ENCODE measurements at places on chromosomes 4 and X.

DNA sequence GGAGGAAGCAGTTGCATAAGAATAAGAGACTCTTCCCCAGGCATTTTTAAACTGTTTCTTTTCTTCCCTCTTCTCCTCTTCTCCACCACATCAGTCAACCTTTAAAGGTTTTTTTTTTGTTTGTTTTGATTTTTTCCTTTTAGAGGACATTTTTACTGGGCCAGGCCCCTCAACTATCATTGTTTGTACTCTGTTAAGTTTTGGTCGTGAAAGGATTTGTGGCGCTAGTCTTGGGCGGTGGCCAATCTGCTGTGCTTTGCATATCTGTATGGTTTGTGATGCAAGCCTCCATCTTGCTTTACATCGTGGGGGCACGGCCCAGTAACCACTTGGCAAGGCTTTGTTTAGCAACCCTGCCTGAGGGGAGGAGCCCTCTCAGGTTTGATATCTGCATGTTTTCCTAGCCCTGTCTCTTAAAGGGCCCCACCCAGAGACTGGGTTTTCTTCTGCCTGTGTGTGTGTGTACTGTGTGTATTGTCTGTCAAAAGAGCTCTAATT is 101.9 kb upstream of the SLITRK2 start:
- no peak for DNase-seq

DNA sequence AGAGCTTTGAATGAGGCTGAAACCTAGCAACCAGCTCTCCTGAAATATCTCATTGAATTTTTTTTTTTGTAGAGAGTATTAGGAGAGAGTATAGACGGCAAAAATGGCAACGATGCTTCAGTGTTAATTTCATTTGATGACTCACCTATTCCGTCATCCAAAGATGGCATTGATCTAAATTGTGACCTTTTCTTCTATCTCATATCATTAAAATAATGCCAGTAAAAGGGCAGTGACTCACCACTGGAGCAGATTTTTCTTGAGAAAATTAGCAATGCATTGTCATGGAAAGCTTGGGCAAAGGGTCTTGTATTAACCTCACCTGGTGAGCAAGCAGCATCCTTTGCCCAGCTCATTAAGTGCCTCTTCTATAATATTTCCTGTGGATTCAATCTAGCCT is 19.6 kb downstream of the VMA21 start:
- DNase-seq = no peak

DNA sequence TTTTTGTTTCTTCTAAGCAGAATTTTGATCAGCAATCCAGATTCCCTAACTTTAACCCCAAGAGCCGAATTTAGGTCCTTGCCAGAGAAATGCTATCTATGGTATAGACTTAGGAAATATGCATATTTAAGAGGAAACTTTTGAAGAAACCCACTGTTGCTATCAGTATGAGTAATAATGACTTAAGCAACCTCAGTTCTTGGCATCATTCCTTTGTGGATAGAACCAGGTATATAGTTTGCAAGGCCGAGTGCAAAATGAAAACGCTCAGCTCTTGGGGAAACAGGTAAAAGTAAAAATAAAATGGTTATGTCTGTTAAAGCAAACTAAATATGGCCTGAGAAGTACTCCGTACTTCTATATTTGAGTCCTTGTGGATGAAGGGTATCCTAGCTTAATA is 78.1 kb downstream of the ARSF start:
- DNase-seq = no peak

DNA sequence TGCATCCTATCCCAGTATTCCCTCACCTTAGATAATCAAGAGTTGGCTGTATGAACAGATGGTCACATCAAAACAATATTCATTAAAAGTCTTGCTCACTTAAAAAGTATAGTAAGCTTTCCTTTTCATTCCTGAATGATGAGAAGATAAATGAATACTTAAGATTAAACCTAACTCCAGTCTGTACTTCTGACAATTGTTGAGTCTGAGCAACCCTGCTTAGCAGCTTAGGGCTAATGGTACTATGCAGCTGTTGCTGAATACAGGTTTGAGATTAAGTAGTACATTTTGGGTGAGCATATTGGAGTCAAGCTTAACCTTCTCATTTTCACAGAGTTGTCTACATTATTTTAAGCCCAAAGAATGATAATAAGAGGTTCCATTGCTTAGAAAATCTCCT is 121.7 kb upstream of the ETNPPL start:
- DNase-seq = no peak

GRCh38 chr4:140595065-140595464 is 26.3 kb upstream of the UCP1 start:
- DNase-seq = no peak

DNA sequence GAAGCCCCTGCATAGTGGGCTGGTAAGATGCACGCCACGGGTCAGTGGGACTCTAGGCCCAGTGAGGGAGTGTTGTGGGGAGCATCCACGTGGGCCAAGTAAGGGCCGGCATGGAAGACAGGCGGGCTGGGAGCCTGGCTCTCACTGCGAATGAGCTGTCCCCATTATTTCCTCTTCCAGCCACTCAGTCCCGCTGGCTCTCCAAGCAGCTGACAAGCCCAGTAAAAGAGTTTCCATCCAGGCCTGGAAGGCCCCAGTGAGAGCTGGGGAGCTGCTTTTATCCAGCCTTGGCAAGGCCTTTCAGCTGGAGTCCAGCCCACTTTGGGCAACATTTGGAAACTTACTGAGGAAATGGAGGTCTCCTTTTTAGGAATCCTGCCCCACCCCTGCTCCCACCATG is 24.9 kb downstream of the APLN start:
- no peak for DNase-seq

DNA sequence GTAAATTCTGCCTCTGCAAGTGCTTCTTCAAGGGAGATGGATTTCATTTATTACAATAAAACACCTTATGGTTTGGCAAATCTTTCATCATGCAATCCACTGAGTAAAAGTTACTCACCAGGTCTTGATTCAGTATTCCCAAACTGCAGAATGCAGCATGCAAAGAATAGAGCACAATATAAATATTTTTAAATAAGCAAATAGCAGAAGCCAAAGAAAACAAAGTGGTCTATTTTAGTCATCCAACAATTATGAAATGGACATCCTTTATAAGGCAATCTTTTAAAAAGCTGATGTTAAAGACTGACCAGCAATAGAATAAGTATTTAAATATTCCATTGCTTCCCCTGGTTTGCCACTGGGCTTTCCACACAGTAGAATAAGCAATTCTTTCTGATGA is 59.5 kb downstream of the SLC39A8 start:
- DNase-seq = no peak

- DNase-seq = no peak
These were observed 587.4 kb downstream of the RPA4 start for GRCh38 chrX:97471071-97471470.

- DNase-seq = no peak
These were observed 824.7 kb upstream of the TENM3 start for GRCh38 chr4:181418496-181418895.

DNA sequence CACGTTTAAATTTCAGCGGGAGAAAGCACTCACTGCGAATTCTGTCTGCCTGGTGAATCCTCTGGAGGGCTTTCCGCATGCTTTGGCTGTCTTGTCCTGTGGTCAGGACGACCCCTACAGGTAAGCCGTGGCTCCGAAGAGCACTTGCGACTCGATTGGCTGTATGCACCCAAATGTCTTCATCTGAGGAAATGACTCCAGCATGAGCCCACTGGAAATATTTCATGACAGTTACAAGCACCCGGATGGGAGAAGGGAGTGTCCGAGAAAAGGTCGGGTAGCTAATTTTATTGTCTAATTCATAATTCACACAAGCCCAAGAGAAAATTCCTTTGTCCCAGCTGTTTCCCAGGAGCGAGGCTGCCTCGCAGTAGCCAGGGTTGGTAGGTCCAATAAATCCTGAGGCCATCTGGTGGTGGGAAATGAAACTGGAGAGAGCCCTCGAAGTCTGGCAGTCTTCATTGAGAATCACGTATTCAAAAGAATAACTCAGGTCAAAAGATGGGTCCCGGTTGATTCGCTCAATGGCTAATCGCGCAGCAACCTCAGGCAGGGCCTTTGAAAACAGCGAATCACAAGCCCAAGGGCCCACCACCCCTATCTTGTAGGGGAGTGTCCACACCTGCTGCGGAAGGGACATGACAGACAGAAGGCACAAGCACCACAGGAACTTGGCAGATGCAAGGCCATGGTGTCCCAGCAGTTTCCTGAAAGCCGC is 6.6 kb downstream of the GUCY2F start:
- no peak for DNase-seq

DNA sequence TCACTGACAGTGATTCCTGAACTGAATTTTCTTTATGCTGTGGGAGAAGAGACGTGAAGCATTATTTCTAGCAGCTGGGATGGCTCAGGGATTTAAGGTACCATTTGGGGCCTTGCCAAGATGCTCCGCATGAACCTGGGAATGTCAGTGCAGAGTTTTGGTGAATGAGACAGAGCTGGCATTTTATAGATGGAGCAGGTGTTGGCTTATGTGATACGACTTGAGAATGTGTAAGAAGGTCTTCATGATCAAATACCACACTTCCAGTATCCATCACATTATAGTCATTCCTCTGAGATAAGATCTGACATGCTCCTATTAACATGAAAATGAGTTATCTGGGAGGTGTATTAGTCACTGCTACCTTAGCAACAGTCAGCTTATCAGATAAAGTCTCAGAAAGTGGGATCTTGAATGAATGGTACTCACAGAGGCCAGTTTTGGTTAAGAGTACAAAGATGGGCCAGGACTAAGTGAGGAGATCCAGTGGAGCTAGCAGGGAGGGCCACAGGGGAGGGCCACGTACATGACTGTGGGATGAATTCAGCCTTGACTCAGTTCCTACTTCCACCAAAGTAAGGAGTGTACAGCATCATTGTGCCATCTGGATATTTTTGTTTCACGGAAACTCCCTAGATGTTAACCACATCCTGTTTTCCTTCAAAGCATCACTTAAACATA is 116.7 kb downstream of the SPCS3 start:
- no peak for DNase-seq

DNA sequence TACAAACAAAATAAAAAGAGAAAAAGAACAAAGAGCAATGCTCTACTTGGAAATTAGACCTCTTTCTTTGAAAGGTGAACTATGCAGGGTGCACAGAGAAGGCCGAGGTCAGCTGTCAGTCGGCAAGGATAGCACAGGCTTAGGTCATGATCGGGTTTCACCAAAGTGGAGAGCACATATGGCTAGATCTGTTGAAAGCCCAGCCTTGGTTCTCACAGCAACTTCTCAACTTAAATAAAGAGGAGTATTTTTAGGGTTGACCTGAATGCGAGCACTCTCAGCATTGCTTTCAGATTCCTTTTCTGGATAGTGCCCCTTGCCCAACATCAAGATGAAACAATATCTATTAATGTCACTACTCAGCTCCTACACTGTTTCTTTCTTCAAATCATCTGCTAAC is 122.9 kb upstream of the GPC4 start:
- DNase-seq = no peak

DNA sequence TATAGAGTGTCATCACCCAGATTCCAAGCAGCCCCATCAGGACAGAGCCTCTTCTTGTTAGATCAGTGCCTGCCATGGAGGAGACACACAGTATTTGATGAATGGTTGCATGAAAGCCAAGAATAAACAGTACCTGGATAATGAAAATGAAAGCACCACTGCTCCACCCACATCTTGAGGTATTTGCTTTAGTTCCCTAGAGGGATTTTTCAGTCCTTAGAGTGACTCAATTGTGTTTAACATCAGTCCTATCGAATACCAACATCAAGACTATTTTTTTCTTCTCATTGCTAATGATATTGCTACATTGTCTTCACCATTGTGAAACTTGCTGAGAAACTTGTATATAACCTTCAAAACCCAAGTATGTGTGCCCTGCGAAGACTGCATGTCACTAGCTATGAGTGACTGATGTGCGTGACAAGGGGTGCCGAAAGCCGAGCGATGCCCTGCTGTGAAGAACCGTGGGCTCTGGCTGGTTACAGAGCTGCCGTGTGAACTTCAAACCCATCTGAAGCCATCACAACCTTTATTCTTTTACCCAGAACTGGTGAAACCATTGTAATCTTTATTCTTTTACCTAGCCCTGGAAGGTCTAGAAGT is 211.3 kb upstream of the FAT1 start:
- DNase-seq = no peak

DNA sequence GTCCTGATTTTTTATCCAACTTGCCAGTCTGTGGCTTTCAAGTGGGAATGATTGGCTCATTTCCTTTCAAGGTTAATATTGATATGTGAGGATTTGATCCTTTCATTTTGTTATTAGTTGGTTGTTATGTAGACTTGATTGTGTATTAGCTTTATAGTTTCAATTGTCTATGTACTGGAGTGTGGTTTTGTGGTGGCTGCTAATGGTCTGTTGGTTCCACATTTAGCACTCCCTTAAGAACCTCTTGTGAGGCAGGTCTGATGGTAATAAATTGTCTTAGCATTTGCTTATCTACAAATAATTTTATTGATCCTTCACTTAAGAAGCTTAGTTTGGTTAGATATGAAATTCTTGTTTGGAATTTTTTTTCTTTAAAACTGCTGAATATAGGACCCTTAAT is 190.6 kb downstream of the CPXCR1 start:
- no peak for DNase-seq
